ENCODE measurements at places on chromosomes 2 and 18.

DNA sequence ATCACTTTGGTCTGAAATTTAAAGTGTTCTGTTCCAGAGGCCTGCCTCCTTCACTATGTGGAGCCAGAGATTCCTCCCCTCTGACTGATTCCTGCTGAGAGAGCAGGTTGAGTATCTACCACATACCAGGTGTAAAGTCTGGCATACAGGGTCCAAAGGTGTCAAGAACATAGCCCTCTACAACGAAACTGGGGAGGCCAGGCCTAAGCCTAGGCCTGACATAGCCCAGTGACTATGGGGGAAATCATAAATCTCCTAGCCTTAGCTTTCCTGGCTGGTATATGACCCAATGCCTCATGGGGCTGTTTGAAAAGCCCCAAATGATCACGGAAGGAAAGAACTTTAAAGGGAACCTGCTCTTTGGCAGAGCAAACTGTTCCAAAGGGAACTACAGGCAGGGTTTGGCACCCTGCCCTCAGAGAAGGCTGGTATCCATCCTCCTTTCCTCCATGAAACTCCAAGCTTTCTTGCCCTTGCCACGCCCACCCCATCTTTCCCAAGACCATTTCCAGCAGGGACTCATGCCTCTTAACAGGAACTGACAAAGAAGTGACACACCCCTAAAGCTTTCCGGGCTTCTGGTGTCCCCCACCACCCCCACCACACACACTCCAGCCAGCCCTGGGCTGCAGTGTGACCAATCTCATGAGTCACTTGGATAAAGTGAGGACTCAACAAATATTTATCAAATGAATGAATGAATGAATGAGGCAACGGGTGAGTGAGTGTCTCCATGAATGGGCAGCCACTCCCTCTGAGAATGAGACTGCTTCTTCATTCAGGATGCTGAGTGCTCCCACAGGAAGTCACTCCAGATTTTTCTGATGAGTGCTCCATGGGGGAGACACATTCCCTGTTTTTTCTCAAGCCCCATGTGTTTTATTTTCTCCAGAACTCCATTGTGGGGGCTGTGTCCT is 114.5 kb upstream of the STPG4 start:
- DNase-seq: peak; percentile 98

DNA sequence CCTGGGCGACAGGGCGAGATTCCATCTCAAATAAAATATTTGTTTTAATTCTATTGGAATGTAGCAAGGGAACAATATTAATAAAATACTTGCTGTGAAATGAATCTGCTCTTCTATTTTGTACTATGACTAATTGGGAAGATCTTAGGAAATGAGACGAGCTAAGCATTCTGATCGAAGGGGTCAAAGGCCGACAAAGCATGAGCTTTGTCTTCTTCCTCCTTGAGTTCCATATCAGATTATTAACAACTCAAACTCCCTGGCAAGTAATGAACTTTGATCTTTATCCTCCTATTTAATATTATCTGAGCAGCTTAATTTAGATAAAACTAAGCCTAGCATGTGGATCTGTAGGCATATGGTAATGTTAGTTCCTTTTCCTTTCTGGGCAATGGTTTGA is 15.5 kb downstream of the GEMIN6 start:
- no peak for DNase-seq

- peak; percentile 34 for DNase-seq
Measured at GRCh38 chr2:183093857-183094657, 15.5 kb downstream of the DUSP19 start.

- DNase-seq: no peak
Measured at GRCh38 chr2:199851883-199852282, 891 bp upstream of the FTCDNL1 start.

GRCh38 chr2:135175177-135175576 is 123.1 kb downstream of the RAB3GAP1 start:
- no peak for DNase-seq

DNA sequence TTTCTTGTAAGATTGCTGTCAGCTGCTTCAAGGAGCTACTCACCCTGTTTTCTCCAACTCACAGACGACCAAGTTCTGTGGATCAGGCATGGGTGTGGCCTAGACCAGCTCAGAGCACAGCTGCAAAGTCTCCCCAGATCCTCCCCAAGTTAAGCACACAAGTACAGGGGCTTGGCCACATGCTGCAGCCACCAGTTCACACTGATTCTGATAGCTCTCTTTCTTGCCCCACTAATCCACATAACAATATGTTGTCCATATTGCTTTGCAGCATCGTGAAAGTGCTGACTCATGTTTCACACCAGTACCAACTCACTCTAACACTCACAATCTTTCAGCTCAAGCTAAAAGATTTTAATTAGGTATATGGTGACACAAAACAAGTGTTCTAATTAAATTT is 437.0 kb downstream of the PARD3B start:
- no peak for DNase-seq

GRCh38 chr18:31070206-31070605 is 27.7 kb upstream of the DSC3 start:
- DNase-seq: no peak

GRCh38 chr2:138110453-138111083 is 146.3 kb downstream of the HNMT start:
- DNase-seq: peak; percentile 66

GRCh38 chr2:82023710-82024109 is 1719.2 kb upstream of the LRRTM1 start:
- no peak for DNase-seq

DNA sequence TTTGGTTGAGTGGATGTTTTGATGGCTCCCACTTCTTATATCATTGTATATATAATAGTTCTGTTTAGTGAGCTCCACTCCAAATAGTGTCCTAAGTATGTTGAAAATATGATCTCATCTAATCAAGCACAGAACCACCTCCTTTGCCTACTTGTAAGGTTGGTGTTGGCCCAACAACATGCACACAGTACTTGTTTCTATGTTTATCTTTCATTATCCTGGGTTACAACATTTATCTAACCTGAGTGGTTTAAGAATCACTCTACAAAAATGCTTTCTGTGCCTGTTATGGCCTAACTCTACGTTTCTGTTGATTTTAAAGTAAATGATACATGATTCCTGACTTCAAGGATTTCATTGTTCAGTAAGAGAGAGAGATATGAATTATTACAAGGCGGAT is 281.9 kb downstream of the FIGN start:
- DNase-seq: peak; percentile 84

DNA sequence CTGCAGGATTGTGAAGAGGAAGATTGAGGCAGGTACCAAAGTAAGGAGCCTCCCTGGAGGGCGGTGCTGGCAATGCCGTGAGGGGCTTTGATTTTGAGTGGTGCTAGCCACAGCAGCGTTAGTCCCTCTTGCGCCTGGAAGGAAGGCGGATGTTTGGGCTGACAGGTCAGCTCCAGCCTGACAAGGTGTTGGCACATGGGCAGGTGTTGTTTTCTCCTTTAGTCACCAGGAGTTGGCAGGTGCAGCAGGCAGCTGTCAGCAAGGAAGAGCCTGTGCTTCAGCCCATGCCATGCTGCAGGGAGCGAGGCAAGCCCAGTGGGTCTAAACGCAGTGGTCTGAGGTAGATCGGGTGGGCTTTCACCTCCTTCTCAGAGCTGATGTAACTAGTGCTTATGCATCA is 8.5 kb downstream of the SEC11C start:
- no peak for DNase-seq

GRCh38 chr2:38709567-38710194 is 41.5 kb downstream of the SRSF7 start:
- DNase-seq: no peak

DNA sequence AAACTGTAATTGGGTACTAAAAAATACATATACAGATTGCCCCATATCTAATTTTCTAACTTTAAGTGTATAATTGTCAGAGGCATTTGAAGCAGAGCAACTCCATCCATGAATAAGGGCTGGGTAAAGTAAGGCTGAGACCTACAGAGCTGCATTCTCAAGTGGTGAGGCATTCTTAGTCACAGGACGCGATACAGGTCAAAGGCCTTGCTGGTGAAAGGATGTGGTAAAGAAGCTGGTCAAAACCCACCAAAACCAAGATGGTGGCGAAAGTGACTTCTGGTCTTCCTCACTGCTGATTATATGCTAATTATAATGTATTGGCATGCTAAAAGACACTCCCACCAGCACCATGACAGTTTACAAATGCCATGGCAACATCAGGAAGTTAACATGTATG is 50.0 kb downstream of the SLC8A1 start:
- peak; percentile 85 for DNase-seq

DNA sequence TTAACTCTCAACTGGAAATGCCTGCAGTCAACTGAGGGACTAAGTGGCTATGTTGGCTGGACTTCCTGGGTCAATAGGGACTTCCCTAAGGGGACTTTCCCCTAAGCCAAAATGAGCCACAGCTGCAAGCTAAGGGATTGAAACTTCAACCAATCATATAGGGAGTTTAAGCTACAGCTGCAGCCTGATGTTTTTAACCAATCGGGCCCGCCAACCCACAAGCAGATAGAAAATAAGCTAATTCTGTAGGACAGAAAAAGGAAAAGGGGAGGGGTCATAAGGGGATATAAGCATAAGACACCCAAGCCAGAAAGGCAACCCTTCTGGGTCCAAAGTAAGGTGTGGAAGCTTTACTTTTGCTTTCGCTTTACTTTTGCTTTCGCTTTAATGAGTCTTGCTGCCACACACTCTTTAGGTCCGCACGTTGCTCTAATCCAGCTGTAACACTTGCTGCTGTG is 927.5 kb downstream of the ERBB4 start:
- no peak for DNase-seq

DNA sequence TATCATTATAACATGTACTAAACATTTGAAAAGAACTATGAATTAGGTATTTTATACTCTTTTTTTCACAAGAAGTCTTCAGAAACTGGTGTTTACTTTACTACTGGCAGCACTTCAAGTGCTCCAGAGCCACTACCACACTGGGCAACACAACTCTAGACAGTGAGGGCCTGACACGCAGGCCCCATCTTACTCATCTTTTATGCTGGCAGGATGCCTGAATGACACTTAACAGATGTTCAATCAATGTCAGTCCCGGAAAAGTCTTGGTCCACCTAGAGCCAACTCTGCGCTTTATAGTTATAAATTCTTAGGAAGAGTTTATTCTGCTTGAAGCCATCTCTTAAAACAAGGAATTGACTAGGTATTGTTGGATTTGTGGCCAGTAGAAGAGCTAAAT is 8.7 kb upstream of the WIPF1 start:
- no peak for DNase-seq

DNA sequence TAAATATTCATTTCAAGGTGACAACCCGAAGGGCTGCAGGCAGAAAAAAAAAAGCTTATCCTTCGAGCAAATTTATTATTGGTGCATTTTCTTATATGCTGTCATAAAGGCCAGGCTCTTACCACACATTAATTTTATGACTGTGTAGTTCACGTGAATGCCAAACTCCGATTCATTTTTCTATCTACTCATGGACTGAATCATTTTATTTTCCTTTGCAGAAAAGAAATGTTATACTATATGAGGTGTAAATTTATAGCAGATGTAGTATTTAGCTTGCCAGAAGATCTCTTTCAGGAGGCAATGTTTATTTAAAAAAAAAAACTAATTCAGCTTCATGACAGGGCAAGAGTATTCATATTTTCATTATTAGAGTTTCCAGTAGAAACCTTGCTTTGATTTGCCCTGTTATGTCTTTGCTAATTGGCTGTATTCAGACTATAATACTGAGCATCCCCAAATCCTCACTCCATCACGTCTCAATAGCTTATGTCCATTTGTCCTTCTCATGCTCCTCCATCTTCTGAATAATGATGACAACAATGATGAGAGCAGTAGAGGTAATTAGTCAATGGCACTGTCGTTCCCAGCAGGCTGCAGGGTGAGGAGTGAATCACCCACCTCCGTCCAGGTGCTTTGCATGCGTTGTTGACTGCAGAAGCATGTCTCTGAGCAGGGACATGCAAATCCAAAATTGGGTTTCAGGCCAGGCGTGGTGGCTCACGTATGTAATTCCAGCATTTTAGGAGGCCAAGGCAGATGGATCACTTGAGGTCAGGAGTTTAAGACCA is 101.1 kb upstream of the RAB12 start:
- no peak for DNase-seq

- DNase-seq: no peak
Measured at GRCh38 chr2:220669324-220669723, 902.8 kb downstream of the EPHA4 start.

DNA sequence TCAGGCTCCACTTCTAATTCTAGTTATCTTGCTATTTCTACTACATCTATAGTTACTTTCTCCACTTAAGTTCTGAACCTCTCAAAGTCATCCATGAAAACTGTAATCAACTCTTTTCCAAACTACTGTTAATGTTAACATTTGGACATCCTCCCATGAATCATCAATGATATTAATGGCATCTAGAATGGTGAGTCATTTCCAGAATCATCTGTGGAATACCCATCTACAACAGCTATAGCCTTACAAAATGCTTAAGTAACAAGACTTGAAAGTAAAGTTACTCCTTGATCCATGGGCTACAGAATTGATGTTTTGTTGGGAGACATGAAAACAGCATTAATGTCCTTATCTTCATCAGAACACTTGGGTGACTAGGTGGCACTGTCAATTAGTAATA is 35.4 kb downstream of the BARD1 start:
- no peak for DNase-seq

- DNase-seq: no peak
Measured at GRCh38 chr2:164055623-164056022, 319.8 kb upstream of the FIGN start.

DNA sequence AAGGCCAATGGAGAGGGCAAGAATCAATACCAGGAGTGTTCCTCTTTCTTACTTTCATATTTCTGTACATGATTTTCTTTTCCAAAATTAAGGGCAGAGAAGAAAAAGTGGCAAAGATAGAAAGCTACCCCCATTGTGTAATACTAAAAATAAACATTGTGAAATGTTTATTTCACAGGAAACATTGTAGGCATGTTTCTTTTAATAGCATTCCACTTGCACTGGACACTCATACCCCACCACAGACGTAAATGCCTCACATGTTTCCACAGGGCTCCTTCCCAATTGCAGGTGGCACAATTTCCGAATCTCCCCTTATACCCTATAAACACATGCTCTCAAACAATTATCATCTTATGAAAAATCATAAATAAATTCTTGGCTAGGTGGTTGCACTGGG is 645.1 kb upstream of the SETBP1 start:
- no peak for DNase-seq

DNA sequence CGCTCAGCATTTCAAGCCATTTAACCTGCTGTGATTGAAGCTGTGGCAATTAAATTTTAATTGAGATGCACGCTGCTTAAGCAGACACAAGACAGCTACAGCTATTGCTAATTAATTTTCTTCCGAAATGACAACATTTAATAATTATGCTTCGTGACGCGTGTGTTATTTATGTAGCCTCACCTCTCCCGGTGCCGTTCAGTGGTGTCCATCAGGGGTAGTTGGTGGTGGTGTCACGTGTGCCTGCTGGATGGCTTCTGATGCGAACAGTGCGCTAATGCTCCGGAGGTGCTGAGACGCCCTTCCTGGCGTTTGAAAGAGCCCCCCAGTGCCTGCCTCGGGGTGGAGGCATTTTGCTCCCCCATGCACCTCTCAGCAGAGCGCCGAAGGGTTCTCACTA is 39.5 kb downstream of the GLI2 start:
- DNase-seq: no peak

Measured in NCI-H226 (cell line).